A549 treated with RU486 at 1 μM for 4 hours (cell line): ENCODE measurements at places on chromosomes 1 and 21. TPM values are rescaled to one million over a fixed set of nuclear protein-coding genes. Genes with fewer than 3 reads are reported as not detected.

HCN3 gene
- 2.6 to 6.2 TPM (median 4.4 TPM) in 5 replicates for total RNA-seq

FMO4 gene
- total RNA-seq, result 0.29 to 0.80 TPM (median 0.49 TPM) in 5 replicates

CAMK1G gene
- 0.09 to 0.54 TPM (median 0.54 TPM) in 5 replicates for total RNA-seq

KRTAP12-2 gene
- total RNA-seq, result not detected in 5 replicates

TNFAIP8L2 gene
- total RNA-seq, result not detected in 5 replicates

LIN28A gene
- 0.03 TPM in 1 of 5 replicates, not detected in the others for total RNA-seq

FAM151A gene
- not detected in 5 replicates for total RNA-seq

TCP10L gene
- 0.35 to 1.2 TPM (median 0.70 TPM) in 5 replicates for total RNA-seq

CRNN gene
- total RNA-seq, result not detected in 5 replicates

TMEM39B gene
- total RNA-seq, result 8.8 to 14.0 TPM (median 11.8 TPM) in 5 replicates
